Psoas muscle (tissue), 8 donors: ENCODE measurements at places on chromosomes 4 and X. TPM values are rescaled to one million over a fixed set of nuclear protein-coding genes. Genes with fewer than 3 reads are reported as not detected.

TRMT44 gene
- polyA plus RNA-seq: 3.4 TPM

SPIN2A gene
- polyA plus RNA-seq: 0.09 TPM

KIAA1210 gene
- polyA plus RNA-seq: not detected

FRMD7 gene
- polyA plus RNA-seq: not detected

NR3C2 gene
- polyA plus RNA-seq: 1.3 TPM

JCHAIN gene
- 0.73 TPM for polyA plus RNA-seq

SPANXA1 gene
- polyA plus RNA-seq: not detected

BANK1 gene
- 0.16 TPM for polyA plus RNA-seq

BGN gene
- polyA plus RNA-seq: 8.4 TPM

GLRB gene
- 1.4 TPM for polyA plus RNA-seq

CITED1 gene
- 0.19 TPM for polyA plus RNA-seq

AFP gene
- polyA plus RNA-seq: not detected
